ENCODE measurements at places on chromosomes 1 and 21.

GRCh38 chr21:34552360-34553098, 40.5 kb upstream of the KCNE1 start:
- DNase-seq, result peak; percentile 33

DNA sequence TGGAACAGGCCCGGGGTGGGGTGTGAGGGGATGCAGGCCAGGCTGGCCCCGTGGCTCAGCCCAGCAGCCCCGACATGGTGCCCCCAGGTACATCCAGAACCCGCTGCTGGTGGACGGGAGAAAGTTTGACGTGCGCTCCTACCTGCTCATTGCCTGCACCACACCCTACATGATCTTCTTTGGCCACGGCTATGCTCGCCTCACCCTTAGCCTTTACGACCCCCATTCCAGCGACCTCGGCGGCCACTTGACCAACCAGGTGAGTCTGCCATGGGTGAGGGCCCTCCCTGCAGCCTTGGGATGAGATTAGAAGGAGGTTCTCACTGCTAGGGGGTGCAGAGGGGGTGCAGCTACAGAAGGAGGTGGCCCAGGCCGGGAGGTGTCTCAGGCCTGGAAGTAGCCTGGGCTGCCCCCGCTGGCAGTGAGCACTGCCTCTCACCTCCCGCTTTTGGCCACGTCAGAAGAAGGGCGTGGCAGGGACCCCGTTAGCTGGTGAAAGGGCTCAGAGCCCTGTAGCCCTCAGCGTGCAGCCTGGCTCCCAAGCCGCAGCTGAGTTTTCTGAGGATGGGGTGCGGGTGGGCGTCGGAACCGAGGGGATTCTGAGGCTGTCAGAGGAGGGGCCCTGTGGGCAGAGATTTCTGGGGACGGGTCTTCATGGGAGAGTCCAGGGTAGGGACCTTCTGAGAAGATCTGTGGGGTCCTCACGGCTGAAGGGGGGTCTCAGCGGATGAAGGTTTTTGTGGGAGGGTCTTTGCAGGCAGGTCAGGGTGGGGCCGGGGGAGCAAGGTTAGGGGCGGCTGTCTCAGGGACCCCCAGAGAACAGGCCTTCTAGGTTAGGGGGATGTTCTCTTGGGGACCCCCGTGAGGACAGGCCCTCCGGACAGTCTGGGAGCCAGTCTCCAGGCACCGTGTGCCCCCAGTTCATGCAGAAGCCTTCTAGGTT, 10.4 kb downstream of the TTLL10 start:
- DNase-seq, result no peak

- no peak for DNase-seq
These were observed 75.6 kb upstream of the DNAJC6 start for GRCh38 chr1:65233782-65234181.

DNA sequence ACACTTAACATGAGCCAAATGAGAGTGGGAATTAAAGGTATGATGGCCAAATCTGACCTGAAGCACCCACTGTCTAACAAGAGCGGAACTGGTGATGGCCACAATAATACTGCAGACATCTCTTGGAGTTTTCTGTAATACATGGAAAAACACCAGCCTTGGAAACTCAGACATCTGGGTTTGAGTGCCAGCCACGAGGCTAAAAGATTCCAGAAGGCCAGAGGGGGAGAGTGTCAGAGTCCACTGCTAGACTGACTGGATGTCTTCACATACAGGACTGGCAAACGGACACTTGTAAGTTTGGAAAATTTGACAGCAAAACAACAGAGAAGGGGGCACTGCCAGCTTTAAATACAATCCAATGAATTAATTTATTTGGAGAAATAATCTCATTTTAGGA, 175.1 kb downstream of the ADSS2 start:
- DNase-seq, result no peak

DNA sequence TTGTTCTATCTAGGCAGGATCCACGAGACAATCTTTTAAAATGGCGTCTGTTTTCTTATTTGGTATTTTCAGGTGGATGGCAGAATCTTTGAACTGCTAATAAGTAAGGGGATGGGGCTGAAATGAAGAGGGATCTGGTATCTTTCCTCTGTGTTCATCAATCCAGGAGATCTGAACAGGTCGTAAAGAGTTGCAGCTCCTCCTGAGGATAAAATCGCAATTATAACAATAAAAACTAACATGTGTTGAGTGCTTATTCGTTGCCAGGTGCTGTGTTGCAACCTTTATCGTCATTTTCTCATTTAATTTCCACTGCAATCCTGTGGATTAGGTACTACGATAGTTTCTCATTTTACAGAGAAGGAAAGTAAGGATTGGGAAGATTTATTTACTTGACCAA, 134.6 kb upstream of the DPYD start:
- no peak for DNase-seq

DNA sequence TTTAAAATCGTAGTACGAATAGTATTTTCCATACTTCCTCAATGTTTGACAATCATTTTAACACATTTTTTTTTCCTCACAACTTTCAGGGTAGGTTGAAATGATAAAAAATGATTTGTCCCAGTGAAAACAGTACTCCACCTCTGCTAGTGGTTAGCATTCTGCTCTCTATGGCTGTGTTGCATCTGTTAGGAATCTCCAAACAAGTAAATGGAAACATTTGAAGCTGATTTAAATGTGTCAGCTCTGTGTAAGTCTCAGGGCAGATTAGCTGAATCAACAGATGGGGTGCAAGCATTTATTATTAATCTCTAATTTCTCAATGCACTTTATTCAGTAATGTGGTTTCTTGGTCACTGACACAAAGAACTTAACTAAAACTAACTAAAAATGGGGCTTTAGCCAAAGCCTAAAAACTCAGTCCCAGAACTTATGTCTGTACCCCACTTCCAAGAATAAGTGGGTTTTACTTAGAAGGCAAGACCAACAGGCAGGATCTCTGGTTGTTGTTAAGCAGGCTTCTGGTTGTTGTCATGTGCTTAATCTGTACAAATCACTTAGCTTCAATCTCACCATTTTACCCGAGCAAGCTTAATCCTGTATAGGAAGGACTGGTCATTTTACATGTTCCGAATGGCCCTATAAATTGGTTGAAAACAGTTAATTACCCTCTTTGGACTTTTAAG, 67.8 kb downstream of the PRRX1 start:
- no peak for DNase-seq

DNA sequence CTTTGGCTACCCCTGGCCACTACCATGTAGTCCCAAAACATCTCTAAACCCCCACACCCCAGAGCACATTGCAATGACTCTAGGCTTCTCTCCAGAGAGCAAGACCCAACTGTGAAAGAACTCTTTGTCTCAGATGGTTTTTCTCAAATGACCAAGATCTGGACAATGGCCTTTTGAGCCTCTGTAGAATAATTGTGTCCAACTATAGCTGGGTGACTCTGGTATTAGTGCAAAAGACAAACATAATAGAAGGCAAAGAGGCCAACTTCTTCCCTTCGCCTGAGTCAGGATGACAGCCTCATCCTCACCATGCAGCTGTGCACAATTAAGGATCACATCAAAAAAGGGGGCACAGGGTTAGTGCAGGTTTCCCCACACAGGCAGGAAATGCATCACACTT, 139.6 kb downstream of the BRINP2 start:
- DNase-seq, result no peak

DNA sequence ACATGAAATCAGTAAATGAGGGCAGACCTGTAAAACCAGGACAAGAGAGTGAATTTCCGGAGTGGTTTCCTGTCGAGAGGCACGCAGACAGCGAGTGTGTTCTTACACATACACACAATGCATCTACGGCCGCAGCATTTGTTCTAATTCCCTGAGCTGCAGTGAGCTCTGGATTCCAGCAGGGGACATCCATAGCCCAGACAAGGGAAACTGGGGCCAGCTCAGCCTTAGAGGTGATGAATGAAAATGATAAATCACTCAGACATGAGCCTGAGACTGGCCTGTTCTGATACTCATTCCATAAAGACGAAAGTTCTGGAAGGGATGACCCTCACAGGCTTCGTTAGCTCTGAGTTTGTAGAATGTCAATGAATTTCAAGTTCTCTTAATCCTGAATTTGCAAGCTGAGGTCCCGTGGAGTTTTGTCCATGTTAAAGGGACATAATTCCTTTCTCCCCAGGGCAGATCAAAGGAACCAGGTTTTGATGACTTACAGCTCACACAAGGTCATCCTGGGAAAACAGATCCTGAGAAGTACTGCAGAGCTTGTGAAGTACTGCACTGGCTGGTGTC, 207.9 kb upstream of the C1orf87 start:
- peak; percentile 94 for DNase-seq

DNA sequence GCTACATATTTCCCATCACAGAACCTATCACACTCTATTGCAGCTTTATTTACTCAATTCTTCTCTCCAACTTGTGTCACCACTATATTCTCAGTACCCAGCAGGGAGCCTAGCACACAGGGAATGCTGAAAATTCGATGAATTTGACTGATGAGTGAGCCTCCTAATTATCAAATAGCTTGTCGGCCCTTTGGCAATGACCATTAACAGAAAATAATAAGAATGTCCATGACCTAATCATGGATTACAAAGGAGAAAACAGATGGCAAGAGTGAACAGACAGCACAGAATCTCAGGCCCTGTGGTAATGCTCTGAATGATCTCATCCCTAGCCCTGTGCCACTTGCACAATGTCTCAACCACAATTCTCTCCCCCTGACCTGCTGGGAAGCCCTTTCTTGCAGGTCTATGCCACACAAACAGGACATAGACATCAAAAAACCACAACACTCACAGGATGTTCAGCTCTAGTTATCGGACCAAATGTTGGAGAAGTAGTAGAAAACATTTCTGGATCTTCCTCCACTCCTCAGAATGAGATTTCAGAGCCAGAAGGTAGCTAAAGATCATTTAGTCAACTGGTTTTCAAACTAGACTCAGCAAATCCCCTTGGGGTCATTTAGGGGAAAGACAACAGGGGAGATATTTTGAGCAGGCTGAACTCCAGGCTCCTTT, 68.4 kb downstream of the LUZP1 start:
- peak; percentile 98 for DNase-seq

DNA sequence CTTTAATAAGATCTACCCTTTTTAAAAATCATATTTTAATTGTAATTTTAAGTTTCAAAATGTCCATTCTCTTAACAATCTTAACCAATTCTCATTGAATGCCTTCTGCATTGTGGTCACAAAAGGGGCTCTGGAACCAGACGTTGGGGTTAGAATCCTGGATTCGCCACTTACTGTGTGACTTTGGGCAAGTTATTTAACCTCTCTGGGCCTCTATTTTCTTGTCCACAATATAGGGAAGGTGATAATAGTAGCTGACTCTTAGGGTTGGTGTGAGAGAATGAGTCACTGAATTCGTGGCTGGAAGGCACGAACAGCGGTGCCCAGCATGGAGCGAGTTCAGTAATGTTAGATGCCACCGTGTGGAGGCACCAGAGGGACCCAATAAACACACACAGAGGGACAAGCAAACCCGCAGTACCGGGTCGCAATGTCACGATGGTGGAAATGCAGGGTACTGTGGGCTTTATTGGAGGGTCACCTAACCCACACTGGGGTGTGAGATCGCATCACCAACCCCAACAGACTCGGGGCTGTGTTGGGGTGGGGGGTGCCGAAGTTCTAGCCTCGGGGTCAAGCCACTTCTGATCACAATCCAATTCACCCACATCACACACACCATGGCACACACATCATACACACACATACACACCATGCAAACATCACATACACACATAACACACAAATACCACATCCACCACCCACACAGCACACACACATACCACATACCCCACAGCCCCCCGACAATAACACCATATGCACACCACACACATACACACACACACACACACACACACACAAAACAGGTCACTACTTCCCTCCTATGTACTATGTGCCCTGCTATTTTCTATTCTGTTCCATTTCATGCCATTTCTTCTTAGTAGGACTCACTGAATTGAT, 27.0 kb upstream of the IFNAR2 start:
- DNase-seq, result no peak

GRCh38 chr1:97245682-97246081, 524.1 kb downstream of the PTBP2 start:
- DNase-seq, result peak; percentile 74

GRCh38 chr1:240833075-240833474, 221.1 kb upstream of the GREM2 start:
- no peak for DNase-seq

DNA sequence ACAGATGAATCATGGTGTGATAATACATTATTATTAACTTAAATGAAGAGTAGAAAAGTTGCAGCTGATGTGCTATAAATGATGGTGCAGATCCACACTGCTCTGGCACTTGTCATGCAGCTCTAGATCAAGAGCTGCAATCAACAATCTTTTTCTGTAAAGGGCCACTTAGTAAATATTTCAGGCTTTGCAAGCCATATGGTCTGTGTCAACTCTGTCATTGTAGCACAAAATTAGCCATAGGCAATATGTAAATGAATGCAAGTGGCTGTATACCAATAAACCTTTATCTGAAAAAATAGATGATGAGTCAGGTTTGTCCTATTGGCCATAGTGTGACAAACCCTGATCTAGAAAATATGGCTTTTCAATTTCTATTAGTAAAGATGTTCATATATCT, 66.6 kb downstream of the RGS18 start:
- DNase-seq, result no peak

DNA sequence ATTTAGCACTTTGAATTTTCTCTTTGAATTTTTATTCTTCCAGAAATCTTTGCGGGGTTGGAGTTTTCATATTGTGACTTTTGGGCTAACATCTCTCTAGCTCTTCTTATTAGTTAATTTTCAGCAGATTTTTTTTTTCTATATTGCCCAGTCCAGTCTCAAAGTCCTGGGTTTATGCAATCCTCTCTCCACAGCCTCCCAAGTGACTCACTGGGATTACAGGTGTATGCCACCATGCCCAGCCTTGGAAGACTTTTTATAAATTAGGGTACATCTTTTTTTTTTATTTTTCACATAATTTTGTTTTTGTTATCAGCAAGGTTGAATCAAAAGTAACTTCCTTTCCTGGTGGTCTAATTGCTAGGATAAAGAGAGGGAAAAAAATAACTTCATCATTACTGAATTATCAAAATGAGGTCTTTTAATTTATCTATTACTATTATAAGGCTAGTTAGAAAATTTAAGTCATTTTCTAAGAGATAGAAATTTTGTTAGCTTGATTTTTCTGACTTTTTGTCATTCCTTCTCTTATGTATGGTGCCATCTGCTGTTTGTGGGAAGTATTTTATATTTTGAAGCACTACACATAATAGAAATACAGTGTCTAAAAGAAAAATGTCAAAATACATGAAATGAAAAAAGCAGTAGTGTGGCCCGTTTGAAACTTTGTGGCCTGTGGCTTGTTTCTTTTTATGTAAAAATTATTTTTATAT, 273.4 kb upstream of the CACYBP start:
- DNase-seq, result peak; percentile 72
